ENCODE measurements at places on chromosomes 4 and X.
A peak's percentile ranks its signal among the peaks of the same experiment; 100 is the strongest.

- H3K27ac ChIP-seq = no peak overlapping the region
- no peaks in the 10 kb centered on the region for H3K27me3 ChIP-seq
- peaks cover 8% of the 10 kb centered on the region for H3K4me1 ChIP-seq
- peak; percentile 57 for DNase-seq
- no peaks in the 10 kb centered on the region for H3K36me3 ChIP-seq
These were observed 863 bp upstream of the RAB33A start for GRCh38 chrX:130170752-130171445.

GRCh38 chrX:21438792-21439191 lies 64.6 kb downstream of the CNKSR2 start:
- H3K36me3 ChIP-seq = no peaks in the 10 kb centered on the region
- DNase-seq = no peak
- H3K4me1 ChIP-seq = no peaks in the 10 kb centered on the region
- H3K27me3 ChIP-seq = no peaks in the 10 kb centered on the region

DNA sequence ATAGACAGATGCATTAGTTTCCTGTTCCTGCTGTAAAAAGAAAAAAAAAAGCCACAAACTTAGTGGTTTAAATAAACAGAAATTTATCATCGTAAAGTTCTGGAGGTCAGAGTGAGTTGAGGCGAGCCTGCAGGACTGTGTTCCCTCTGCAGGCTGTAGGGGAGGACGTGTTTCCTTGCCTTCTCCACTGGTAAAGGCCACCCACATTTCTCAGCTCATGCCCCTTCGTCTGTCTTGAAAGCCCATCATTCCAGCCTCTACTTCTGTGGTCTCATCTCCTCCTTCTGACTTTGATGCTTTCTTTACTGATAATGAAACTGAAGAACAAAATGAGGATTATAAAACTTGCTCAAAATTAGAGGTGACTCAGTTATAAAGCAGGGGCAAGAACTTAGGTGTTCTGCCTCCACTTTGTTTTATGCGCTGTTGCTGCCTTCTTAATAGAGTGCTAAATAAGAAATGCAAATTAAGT lies 143.0 kb downstream of the STIM2 start:
- H3K4me3 ChIP-seq = no peak overlapping the region
- H3K27ac ChIP-seq = no peak overlapping the region
- no peaks in the 10 kb centered on the region for H3K27me3 ChIP-seq
- no peaks in the 10 kb centered on the region for H3K36me3 ChIP-seq

DNA sequence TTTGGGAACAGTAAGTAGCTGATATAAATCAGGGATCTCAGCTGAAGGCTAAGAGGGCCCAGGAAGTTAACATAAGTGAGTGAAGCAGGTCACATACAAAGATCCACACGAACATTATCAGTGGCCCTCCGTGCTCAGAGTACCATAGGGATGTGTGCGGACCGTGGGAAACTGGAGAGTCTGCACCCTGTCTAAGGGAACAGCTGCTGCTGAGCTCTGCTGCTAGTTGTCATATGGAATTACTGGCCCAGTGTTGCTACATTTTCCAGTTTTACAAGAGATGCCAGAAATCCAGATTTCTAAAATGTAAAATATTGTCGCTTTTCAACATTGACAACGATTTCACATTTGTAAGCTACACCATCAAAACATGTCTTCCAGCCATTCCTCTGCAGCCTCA lies 90.5 kb downstream of the RTL5 start:
- no peaks in the 10 kb centered on the region for H3K4me1 ChIP-seq
- no peak overlapping the region for H3K27ac ChIP-seq
- no peak for DNase-seq
- H3K36me3 ChIP-seq = no peaks in the 10 kb centered on the region

GRCh38 chr4:1099684-1100335 lies 13.6 kb downstream of the RNF212 start:
- DNase-seq = no peak
- H3K4me3 ChIP-seq = no peak overlapping the region

DNA sequence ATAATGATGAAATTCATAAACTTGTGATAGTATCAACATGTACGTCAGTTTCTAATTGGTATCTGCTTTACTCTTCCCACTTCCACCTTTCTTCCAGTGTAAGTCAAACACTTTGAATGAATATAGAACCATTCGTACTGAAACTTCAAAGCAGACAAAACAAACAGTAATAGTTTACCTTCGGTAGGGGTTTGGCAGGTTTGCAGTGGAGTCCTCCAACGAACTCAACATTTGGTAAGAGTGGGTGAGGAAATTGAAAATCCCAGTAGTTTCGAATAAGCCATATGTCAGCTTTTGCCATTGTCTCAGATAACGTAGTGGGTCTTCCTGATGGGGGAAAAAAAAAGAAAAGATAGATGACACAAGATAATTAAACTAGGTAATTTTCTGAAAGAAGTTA lies 2.2 kb downstream of the UGT2B4 start:
- H3K4me3 ChIP-seq = peak overlapping the region; percentile 87
- peak overlapping the region; percentile 81 for H3K27ac ChIP-seq
- no peak for DNase-seq
- H3K36me3 ChIP-seq = no peaks in the 10 kb centered on the region
- peaks cover 38% of the 10 kb centered on the region for H3K4me1 ChIP-seq
- H3K27me3 ChIP-seq = no peaks in the 10 kb centered on the region

DNA sequence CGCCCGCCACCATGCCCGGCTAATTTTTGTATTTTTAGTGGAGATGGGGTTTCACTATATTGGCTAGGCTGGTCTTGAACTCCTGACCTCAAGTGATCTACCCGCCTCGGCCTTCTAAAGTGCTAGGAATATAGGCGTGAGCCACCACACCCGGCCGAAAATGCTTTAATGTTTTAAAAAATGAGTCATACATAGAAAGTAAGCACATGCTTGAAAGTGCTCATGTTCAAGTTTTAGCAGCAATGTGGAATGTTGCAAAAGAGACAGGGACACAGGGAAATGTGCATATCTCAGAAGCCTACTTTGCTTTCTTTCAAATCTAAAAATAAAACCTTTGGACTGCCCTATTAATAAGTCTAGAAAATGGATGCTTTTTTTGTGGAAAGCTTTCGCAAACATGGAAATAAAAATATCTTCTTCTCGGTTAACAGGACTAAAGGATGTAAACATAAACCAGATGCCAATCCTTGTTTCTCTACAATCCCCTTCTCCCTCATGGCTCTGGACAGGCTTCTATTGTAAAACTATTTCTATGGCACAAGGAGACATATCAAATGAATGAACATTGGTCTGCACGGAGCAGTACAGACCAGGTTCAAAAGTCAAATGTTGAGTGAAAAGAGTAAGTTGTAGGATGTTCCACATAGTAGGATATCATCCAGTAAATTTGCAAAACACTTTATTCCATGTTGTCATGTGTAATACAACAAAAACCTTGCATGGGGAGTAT lies 15.0 kb downstream of the MECP2 start:
- no peak for DNase-seq
- no peaks in the 10 kb centered on the region for H3K36me3 ChIP-seq
- no peak overlapping the region for H3K27ac ChIP-seq
- no peak overlapping the region for H3K4me3 ChIP-seq
- H3K4me1 ChIP-seq = no peaks in the 10 kb centered on the region

GRCh38 chrX:39946822-39947221 lies 150.9 kb downstream of the BCOR start:
- no peaks in the 10 kb centered on the region for H3K27me3 ChIP-seq
- no peaks in the 10 kb centered on the region for H3K4me1 ChIP-seq
- no peak overlapping the region for H3K4me3 ChIP-seq
- DNase-seq = no peak

DNA sequence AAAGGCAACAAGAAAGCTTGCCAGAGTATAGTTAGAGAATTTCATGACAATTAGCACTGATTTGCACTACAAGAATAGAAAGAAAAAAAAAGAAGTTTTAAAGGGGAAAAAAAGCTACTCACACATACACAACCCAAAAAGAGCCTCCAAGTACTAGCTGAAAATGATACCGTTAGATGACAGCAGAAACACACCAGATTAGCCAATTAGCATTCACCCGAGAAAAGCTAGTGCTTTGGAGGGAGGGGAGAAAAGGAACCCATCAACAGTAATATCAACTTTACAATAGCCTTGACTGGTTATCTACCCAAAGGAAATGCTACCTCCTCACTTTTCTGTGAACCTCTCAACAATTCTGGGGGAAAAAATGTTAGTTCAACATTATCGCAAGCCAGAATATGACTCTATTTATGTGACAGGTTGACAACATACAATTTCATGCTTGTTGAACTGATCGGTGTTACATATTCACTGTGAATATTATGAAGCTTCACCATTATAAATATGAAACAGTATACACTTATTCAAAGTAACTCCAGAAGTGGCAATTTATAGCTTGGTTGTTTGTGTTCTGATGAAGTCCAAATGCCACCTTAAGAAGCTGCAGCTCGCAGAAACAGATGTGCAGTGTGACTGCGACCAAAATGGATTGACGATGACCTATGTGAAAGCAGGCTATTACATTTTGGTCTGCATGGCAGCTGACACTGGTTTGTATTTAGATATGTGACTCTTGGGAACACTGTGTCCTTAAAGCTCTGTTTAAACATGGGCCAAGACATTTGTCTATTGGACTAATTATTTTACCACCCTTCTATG lies 15.9 kb downstream of the PPARGC1A start:
- no peak for DNase-seq
- H3K27me3 ChIP-seq = no peaks in the 10 kb centered on the region
- H3K4me1 ChIP-seq = peaks cover 35% of the 10 kb centered on the region

- no peaks in the 10 kb centered on the region for H3K36me3 ChIP-seq
- no peaks in the 10 kb centered on the region for H3K4me1 ChIP-seq
- H3K27me3 ChIP-seq = no peaks in the 10 kb centered on the region
- no peak for DNase-seq
- no peak overlapping the region for H3K4me3 ChIP-seq
- no peak overlapping the region for H3K27ac ChIP-seq
These were observed 159.8 kb upstream of the JADE1 start for GRCh38 chr4:128649575-128650205.

GRCh38 chr4:107619066-107619465 lies 101.0 kb downstream of the PAPSS1 start:
- no peak overlapping the region for H3K4me3 ChIP-seq
- no peak overlapping the region for H3K27ac ChIP-seq
- no peak for DNase-seq
- H3K27me3 ChIP-seq = no peaks in the 10 kb centered on the region
- no peaks in the 10 kb centered on the region for H3K36me3 ChIP-seq

DNA sequence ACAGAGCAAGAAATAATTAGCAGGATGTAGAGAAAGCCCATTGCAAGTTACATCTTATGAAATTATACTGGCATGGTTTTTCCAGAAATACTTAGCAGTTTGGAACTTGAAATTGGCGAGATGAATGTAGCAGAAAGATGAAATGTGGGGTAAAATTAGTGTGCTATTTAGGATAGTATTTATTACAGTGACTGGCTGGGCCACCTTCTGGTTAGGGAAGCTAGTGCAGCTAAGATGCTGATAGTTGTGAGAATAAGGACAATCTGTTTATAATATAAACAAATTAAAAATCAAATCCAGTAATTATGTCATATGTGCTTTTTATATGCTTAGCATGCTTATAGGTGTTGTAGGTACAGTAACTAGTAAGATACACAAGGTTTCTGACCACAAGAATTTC lies 74.8 kb downstream of the IL15 start:
- H3K27me3 ChIP-seq = no peaks in the 10 kb centered on the region
- no peaks in the 10 kb centered on the region for H3K4me1 ChIP-seq

- no peaks in the 10 kb centered on the region for H3K27me3 ChIP-seq
- no peaks in the 10 kb centered on the region for H3K4me1 ChIP-seq
- H3K36me3 ChIP-seq = no peaks in the 10 kb centered on the region
- no peak overlapping the region for H3K27ac ChIP-seq
- no peak overlapping the region for H3K4me3 ChIP-seq
These were observed 91.7 kb upstream of the PHOX2B start for GRCh38 chr4:41839916-41840854.

DNA sequence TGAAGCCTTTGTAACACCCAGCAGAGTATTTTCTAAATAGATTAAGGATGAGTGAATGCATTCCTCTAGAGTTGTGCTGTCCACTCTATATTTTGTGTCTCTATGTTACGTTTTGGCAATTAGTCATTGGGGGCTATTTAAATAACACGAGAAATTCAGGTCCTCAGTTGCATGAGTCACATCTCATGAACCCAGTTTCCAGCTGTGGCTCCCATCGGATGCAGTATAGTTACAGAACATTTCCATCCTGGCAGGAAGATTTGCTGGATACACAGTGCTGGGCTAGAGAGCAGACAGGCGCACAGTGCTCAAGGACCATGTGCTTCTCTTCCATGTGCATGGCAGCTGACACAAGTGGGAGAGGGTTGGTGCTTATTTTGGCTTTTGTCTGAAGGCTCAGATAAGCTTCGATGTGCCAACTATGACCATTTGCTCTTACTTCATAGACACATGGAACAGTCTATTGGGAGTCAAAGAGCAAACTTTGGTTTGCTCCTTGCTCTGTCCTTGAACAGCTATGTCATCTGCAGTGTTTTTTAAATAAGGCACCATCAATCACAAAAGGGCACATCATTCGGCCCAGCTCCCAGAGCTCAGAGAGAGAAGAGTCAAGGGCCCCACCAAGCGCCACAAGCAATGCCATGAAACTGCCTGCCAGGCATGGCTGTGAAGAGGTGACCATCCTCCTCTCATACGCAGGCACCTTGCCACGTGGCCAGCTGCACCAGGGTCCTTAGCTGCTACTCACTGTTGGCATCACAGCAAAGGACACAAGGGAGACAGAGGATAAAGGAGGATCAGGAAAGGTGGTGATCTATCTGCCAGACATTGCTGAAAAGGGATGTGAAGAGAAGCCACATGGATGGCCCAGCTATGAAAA lies 8.1 kb upstream of the STS start:
- no peaks in the 10 kb centered on the region for H3K27me3 ChIP-seq
- H3K36me3 ChIP-seq = no peaks in the 10 kb centered on the region
- H3K4me3 ChIP-seq = no peak overlapping the region
- H3K4me1 ChIP-seq = peaks cover 2% of the 10 kb centered on the region
- no peak overlapping the region for H3K27ac ChIP-seq
- DNase-seq = no peak

DNA sequence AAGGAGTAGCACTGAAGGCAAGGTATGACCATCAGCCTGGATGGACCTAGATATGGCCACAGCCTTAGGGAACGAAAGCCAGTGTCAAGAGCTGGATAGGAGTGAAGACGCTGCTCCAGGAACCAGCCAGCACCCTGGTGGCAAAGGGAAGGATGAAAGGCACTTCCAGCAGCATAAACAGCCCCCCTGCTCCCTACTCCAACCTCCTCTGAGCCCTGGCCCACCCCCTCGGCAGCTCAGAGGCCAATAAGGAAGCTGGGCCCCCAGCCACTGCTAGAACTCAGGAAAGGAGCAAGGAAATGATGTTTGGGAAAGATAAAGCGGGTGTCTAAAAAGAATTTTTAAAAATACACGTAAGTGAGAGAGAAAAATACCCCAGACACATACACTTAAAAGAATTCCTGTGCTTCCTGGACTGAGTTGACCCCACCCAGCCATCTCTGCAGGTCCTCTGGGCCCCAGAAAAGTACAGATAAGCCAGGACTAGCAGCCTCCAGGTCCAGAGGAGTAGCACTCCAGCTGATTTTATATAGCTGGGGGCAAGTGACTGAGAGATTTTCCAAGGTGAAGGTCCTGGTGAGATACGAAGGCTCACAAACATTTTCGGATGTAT lies 170.4 kb downstream of the SHROOM4 start:
- H3K4me3 ChIP-seq = no peak overlapping the region
- no peak overlapping the region for H3K27ac ChIP-seq
- no peaks in the 10 kb centered on the region for H3K4me1 ChIP-seq
- H3K36me3 ChIP-seq = no peaks in the 10 kb centered on the region
- DNase-seq = no peak
